B cell (primary cell): ENCODE measurements at places on chromosomes 11 and 22. TPM values are rescaled to one million over a fixed set of nuclear protein-coding genes. Genes with fewer than 3 reads are reported as not detected.

The FAT3 gene
- total RNA-seq = not detected in 2 replicates

The TMPRSS4 gene
- total RNA-seq = not detected in 2 replicates

The CNTF gene
- 4.8 and 5.9 TPM in 2 replicates for total RNA-seq

The DDIAS gene
- 1.7 and 2.4 TPM in 2 replicates for total RNA-seq

The FUT4 gene
- total RNA-seq = 3.7 and 4.4 TPM in 2 replicates

The DDX25 gene
- not detected in 2 replicates for total RNA-seq

The GLB1L3 gene
- not detected in 2 replicates for total RNA-seq

The DAGLA gene
- 0.07 TPM in 1 of 2 replicates, not detected in the other for total RNA-seq

The PICK1 gene
- total RNA-seq = 30.9 and 34.2 TPM in 2 replicates

The TRIM68 gene
- 19.8 and 21.7 TPM in 2 replicates for total RNA-seq

The B4GAT1 gene
- 5.2 TPM in 2 replicates for total RNA-seq

The CDC42EP1 gene
- not detected in 2 replicates for total RNA-seq

The C11orf98 gene
- 48.1 and 52.0 TPM in 2 replicates for total RNA-seq

The OR2AT4 gene
- total RNA-seq = not detected in 2 replicates

The APOA5 gene
- total RNA-seq = not detected in 2 replicates

The OR6A2 gene
- total RNA-seq = 0.10 and 0.12 TPM in 2 replicates

The PAMR1 gene
- total RNA-seq = not detected in 2 replicates

The PKP3 gene
- total RNA-seq = 0.39 TPM in 1 of 2 replicates, not detected in the other

The CDON gene
- not detected in 2 replicates for total RNA-seq
